Stimulated activated CD8-positive, alpha-beta memory T cell treated with anti-CD3 and anti-CD28 coated beads, Interleukin-7, amount 100 ng/mL, for 1 hour (primary cell): ENCODE measurements at places on chromosomes 6 and 20.

DNA sequence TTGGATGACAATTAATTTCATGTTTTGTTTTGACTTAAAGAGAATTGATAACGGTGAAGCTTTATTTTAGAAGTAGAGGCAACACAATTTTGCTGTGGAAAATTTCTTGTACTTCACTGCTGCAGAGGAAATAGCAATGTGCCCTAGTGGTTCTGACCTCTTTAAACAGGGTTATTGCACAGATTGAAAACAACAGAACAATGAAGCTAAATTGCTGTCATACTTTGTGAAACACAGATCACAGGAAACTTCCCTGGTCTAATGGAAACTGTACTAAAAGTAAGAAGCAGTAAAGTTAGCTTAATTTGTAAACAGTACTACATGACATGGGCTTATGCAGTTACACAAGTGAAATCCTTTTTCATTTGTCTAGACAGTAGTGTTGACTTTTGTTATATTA lies 31.3 kb downstream of the OR2A4 start:
- no peak for DNase-seq

- DNase-seq: no peak
Observed at GRCh38 chr6:9503111-9503761, 911.6 kb downstream of the TFAP2A start.

GRCh38 chr6:112906726-112907125 lies 559.6 kb downstream of the RFPL4B start:
- DNase-seq: no peak

- DNase-seq: no peak
Observed at GRCh38 chr6:6004390-6004995, 2.2 kb downstream of the NRN1 start.

DNA sequence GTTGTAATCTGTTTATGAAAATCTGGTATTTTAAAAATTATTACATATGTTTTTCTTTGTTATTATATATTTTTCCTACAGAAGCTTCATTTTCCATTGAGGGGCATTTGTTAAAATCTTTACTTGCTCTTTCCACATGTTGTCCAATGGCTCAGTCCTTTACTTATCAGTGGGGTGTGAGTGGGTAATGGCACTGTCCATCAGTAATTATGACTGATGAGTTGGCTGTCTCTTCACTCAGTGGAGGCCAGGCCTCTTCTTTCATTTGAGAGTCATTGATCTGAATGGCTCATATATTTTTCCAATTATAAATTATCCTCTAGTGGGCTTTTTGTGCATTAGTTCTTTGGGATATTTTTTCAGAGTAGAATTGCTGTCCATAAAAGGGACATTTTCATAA lies 45.7 kb downstream of the FARS2 start:
- no peak for DNase-seq

DNA sequence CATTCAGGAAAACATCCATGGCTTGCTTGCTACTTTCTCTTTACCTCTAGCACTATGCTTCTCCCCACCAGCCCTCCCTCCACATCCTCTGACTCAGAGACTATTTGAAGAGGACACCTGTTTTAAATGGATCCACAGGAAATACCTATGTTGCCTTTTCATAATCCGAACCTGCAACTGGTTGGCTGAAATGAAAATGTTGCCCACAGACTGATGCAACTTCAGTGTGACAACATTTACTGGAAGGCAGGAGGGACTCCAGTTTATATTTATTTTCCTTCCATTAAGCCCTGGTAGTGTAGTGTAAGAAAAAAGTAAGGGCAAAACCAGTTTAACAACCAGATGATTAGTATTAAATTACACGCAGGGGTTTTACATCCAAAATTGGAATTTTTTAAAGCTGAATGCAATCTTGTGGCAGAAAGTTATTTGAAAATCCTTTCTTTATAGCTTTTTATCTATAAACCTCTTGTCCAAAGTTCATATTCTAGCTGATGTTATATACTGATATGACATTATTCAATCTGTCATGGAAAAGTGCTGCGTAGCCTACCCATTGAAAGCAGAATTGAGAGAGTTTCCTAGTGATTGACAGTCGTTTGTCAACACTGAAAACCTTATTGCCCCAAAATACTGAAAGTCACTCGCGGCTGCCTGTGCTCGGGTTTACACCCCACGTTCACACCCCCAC lies 881 bp upstream of the AIG1 start:
- no peak for DNase-seq

- no peak for DNase-seq
Observed at GRCh38 chr6:42698217-42698616, 24.2 kb downstream of the PRPH2 start.

DNA sequence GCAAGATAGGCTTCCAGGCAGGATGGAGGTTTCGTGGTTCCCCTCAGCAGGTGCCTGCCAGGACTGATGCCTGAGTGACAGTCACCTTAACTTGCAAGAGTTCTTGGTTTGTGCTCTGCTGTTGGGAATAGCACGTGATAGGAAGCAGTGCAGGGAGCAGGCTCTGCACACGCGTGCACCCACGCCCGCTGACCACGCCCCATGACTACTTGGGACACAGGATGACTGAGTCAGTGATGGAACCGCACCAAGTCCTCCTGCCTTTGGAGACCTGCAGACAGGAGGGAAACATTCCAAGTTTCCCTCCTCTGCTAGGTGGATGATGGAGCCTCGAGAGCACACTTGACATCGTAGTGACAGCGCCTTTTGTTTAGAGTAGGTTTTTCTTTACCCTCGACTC lies 164.2 kb downstream of the DTNBP1 start:
- no peak for DNase-seq

DNA sequence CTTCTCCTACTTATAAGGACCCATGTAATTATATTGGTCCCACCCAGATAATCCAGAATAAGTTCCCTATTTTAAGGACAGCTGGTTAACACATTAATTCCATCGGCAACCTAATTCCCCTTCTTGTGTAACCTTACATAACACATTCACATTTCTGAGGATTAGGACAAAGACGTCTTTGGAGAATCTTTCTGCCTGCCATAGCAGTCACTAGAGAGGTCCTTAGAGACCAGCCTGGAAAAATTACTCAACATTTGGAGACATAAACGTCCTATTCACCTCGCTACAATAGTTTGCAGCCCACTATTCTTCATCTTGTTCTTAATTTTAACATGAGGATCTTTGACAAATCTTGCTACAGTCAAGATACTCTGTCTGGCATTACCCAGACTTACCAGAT lies 100.1 kb downstream of the MAFB start:
- no peak for DNase-seq

GRCh38 chr6:6788394-6789032 lies 200.0 kb downstream of the LY86 start:
- DNase-seq: no peak

DNA sequence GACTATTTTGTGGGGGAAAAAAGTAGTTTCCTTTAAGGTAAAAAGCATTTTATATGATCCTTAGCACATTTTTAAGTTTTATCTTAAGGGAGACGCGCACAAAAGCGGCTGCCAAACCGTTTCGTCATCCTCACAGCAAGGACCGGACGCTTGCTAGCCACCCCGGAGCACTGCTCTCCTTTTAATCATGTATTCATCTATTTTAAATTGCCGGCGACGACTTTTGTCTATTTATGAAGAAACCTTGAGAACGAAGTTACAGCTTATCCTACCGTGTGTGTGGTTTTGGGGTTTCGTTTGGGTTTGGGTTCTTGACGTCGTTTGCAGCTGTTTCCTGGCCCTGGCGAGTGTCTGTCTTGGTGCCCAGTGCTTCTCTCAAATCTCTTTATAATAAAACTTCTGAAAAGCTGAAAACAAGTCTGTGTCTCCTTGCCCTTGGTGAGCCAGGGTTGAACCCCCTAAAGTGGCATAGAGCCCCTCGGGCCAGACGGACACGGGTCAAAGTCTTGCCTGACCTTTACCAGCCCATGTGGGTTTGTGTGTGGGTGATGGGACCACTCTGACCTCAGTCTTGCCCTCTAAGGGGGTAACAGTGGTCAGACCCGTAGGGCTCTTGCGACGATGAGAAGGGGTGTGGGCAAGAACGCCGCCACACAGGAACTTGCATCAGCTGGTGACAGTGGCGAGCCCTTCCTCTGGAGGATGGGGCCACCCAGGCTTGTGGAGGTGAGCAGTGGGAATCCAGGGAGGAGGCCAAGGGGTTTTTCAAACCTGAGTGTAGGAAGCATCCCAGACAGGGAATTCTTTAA lies 117.6 kb downstream of the JPH2 start:
- peak; percentile 12 for DNase-seq

DNA sequence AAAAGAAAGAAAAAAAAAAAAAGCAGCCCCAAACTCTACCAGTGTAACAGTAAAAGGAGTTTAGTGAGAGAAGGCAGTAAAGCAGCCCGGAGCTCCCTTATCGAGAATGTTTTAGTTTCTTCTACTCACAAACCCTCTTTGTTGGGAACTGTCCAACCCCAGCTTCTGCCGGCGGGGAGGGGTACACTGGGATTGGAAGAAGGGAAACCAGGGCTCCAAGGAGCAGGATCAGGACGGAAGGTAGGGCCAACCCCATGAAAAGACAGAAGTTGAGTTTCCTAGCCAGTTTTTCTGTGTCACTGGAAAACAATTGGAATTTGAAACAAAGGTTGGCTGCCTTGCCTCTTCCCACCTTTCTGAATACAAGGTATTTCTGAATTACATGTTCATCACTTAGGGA lies 66.0 kb downstream of the KIZ start:
- no peak for DNase-seq

- no peak for DNase-seq
Observed at GRCh38 chr20:45042978-45043377, 57.9 kb downstream of the KCNS1 start.

GRCh38 chr6:158408552-158409130 lies 96.4 kb downstream of the TULP4 start:
- no peak for DNase-seq

GRCh38 chr6:125299257-125299656 lies 2.5 kb downstream of the HDDC2 start:
- no peak for DNase-seq

- DNase-seq: no peak
Observed at GRCh38 chr20:19423097-19423899, 210.9 kb downstream of the SLC24A3 start.

DNA sequence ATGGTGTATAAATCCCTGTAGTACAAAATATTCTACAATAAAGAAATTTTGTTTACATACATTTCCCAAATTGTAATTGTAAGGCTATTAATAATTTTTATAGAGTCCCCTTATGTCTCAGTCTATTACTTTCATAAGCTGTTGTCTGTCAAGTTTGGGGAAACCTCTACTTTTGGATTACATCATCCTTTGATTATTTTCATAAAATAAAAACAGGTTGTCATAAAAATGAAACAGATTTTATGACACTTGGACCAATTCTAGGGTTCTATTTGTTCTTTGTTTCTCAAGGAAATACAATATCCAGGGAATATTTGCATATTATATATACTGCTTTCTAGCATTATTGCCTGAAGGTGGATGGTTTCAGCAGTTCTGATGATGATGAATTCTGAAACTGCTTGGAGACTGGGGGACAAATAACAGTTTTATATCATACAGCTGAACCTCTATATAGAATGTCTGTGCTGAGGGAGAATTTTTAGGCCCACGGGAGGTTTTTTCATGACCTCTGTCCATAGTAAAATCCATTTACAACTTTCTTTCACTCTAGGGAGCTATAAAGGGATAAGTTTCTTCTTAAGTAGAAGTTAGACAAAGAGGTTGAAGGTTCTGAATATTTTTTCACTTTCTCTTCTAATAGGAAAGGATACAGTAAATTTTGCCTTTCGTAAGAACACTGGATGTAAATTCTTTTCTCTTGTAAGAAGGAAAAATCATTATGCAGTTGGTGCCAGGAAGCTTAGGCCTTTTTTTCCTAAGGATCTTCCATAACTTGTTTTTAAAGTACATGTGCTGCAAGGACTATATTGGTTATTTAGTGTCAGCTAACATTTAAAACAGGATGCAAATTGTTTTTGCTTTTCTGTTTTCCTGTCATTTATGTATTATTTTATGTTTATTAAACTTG lies 58.0 kb downstream of the CD2AP start:
- no peak for DNase-seq

GRCh38 chr6:25010176-25010575 lies 74.4 kb upstream of the RIPOR2 start:
- DNase-seq: no peak

DNA sequence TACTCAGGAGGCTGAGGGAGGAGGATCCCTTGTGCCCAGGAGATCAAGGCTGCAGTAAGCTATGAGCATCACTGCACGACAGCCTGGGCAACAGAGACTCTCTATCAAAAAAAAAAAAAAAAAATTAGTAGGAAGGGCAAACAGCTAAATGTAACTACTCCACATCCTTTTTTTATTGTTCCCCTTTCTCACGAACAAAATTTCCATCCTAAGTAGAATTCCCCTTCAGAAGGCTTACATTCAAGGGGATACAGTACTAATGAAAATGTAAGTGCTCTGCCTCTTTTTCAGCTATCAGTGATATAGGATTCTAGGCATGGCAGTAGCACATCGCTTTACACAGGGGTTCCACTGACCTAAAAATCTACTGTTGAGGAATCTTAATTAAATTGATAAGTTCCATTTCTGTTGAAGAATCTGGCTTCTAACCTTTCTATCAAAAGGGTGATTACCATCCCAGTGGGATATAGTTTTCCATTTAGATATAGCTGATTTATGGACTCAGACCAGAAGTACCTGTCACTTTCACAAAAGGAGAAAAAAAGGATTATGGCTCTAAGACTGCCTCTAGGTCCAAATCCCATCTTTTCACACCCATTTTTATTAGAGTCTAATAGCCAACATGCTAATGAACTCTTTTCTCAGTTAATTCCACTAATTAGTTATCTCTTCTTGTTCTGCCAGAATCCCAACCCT lies 2.6 kb downstream of the B4GALT5 start:
- DNase-seq: no peak

DNA sequence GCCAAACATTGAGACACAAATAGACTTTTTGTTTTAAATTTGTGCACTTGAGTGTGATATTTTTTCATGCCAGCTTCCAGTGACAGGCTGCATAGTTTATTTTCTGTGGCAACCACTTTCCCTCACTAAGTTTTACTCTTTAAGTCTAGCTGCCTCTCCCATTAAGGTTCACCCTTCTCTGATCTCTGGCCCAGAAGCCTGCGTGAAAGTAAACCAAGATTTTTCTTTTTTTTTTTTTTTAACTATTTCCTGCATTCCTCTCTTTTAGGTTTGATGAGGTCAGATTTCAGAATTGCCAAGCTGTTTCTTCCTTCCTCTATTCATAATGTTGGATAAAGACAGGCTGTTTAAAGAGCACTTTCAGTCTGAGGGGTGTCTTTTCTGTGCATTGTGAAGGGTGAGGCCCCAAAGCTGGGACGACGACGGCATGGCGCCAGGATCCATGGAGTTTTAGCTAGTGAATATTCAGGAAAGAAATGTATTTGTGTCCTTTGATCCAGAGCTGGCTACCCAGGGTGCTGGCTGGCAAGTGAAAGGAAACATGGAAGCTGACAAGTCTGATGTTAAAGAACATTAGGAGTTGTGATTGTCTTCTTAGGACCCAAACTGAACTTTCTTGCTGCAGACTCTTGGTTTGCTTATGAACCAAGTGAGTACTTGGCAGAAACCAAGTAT lies 50.7 kb downstream of the DOK5 start:
- DNase-seq: no peak

- DNase-seq: no peak
Observed at GRCh38 chr6:12419631-12420272, 129.6 kb downstream of the EDN1 start.

DNA sequence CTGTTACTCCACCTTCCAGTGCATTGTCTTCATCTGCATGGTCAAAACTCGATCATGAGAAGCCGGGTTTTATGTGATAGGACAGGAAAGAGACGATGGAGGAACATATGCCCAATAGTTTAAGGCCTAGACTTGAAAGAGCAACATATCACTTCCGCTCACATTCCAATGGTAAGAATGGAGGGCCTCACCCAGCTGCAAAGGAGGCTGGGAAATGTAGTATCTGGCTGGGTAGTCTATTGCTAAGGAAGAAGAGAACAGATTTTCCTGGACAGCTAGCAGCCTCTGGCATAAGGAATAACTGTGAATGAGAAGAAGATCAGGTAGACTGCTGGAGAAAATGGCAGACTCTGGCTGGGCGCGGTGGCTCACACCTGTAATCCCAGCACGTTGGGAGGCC lies 19.2 kb downstream of the FITM2 start:
- DNase-seq: no peak
